ENCODE measurements at places on chromosomes 1 and 21. TPM values are rescaled to one million over a fixed set of nuclear protein-coding genes. Genes with fewer than 3 reads are reported as not detected.
A peak's percentile ranks its signal among the peaks of the same experiment; 100 is the strongest.

The FAM177B gene
- total RNA-seq, result 0.54 TPM

- DNase-seq, result no peak
Observed at GRCh38 chr1:115220340-115221270, 117.4 kb downstream of the NGF start.

GRCh38 chr1:198520524-198521254, 19.8 kb downstream of the ATP6V1G3 start:
- DNase-seq, result no peak

DNA sequence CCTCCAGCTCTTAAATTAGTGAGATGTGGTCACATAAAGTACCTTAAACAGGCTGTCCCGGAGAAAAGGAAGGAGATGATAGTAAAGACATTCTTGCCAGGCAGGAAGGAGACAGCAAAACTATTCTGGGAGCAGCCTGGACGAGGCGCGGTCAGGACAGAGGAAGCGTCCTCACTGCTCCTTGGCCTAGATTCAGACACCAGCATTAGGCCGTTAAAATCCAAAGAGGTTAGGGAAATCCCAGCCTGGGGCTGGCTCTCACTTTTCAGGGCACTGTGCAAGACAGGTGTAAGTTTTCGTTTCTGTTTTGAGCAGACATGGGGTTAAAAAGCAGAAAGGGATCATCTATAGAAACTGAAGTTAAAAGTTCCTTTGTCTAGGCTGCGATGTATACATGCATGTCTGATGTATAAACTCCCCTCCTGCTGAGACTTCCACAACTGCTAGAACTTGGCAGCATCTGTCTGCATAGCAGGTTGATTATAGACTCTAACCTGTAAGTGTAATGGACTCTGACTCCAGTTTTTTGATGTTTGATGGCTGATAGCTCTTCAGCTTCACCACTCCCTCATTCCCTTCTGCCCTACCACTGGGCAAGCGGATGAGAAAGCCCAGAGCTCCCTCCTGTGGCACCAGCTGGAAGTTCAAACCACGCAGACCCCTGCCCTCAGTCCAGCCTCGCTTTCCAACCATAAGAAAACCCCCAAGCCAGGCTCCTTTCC, 21.5 kb downstream of the STPG1 start:
- peak; percentile 83 for DNase-seq

GRCh38 chr1:147758379-147759100, 1.9 kb downstream of the GJA5 start:
- DNase-seq, result no peak

DNA sequence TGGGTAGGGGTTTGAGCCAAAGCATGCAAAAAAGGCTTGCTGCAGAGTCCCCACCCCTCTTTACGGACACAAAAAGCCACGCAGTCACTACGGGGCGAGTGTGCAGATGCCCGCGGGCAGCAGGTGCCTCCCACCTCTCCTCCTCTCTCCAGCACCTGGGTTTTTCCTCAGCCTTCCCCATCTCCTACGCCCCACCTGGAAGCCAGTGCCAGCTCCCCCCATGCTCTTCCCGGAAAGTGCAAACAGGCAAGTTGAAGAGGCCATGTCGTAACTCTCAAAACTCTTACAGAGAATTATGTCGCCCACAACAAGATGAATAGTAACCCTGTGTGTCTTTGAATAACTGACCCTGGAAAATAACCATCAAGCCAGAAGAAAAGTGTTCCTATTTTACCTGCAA, 82.5 kb downstream of the PDE9A start:
- DNase-seq, result no peak

DNA sequence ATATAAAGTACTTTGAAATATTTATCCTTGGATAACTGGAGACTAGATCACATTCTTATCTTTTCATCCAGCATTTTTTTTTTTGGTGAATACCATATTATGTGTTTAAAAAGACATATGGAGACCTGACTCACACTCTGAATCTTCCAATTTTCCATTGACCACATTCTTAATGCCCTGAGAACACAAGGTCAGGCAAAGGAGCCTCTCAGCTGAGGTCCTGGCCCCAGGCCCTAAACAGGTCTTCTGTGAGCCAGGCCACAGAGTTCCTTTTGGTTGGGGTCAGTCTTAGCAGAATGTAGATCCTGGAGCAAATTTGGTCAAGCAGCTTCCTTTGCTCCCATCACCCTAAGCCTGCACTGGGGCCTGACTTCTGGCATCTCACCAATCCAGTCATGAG, 390.1 kb upstream of the ST6GALNAC5 start:
- no peak for DNase-seq

GRCh38 chr1:12734651-12735050, 11.3 kb upstream of the CFAP107 start:
- no peak for DNase-seq

DNA sequence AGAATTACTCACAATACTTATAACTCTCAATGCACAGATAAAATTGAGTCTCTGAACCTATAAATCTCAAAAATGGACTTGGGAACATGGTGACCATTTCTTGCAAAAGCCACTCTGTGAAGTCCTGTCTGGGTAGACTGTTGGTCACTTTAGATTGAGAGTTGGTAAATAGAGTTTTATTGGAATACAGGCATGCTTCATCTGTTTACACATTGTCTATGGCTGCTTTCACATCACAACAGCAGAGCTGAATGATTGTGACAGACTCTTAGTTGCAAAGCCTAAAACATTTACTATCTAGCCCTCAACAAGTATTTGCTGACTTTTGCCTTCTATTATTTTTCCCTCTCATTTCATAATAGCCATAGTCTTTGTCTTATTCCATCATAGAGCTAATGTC, 24.1 kb upstream of the ASPM start:
- DNase-seq, result no peak

GRCh38 chr1:14263671-14264070, 334.8 kb upstream of the KAZN start:
- no peak for DNase-seq

DNA sequence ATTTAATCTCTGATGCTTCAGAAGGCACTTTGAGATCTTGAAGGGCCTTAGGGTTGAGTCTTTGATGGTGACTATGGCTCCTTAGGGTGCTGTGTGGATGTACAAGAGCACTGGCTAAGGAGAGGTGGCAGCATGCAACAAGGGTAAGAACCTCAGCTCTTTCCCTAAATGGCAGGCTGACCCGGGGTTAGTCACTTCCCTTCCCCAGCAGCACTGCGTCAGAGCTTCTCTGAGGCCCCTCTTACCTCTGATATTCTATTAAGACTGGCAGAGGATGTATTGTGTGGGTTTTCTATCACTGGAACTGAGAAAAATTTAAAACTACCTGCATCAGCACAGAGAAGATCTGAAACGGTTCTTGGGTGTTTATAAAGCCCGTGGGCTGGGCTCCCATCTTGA, 11.8 kb downstream of the C1orf116 start:
- DNase-seq, result no peak

Measured in sigmoid colon (tissue), 7 donors.